ENCODE measurements at places on chromosomes 16 and 17.

DNA sequence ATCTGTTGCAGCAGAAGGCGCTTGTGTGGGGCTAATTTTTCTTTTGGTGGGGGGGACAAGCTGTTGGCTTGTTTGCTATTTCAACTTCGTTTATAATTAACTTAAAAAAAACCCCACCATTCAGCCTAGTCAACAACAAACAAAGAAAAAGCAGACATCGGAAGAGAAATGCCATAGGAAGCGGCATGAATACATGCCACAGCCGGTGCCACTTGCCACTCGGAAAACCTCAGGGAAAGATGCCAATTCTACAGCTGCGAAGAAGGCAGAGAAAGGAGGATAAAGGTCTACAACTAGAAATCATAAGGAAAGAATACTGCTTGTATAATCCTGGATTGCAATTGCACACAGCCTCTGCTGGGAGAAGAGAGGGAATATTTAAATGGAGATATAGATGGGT is 254.4 kb upstream of the PMFBP1 start:
- DNase-seq, result no peak

- no peak for DNase-seq
These were observed at the start of gene DNAH9 for GRCh38 chr17:11598274-11599221. Gene DNAH9, plus strand, starts transcription at chr17:11598470. Its CDS starts 29 bp downstream, at chr17:11598499.

GRCh38 chr17:33120103-33120502 is 128.5 kb downstream of the SPACA3 start:
- DNase-seq, result no peak

GRCh38 chr16:21989751-21990150 is 11.2 kb downstream of the PDZD9 start:
- DNase-seq, result no peak

DNA sequence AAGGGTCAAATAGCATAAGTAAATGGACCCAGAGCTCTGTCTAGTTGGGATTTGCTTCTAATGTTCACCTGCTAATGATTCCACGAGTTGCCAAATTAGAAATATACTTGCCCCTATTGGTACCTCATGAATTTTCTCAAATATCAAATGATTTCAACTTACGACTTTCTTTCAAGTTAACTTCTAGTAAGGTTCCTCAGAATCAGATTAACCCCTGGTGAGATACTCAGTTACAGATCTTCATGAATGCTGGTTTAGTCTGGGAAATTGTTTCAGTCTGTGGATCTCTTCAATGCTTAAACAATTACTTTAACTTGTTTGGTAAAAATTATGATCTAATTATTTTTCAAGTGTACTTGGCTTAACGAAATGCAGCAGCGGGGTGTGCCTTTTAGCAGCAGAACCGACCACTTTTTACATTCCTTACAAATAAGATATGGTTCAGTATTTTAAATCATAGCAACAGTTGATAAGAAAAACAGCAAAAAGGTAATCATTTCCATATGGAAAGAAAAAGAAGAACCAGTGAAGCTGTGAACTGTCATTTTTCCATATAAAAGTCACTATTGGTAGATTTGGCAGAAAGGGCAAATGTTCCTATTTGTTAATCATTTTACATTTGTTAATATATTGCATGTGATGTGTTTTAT is 34.5 kb downstream of the TUBD1 start:
- DNase-seq, result no peak

- no peak for DNase-seq
These were observed 2.4 kb downstream of the HDAC5 start for GRCh38 chr17:44120851-44121605.

- no peak for DNase-seq
These were observed 47.3 kb upstream of the ALOX12 start for GRCh38 chr17:6948562-6948961.

DNA sequence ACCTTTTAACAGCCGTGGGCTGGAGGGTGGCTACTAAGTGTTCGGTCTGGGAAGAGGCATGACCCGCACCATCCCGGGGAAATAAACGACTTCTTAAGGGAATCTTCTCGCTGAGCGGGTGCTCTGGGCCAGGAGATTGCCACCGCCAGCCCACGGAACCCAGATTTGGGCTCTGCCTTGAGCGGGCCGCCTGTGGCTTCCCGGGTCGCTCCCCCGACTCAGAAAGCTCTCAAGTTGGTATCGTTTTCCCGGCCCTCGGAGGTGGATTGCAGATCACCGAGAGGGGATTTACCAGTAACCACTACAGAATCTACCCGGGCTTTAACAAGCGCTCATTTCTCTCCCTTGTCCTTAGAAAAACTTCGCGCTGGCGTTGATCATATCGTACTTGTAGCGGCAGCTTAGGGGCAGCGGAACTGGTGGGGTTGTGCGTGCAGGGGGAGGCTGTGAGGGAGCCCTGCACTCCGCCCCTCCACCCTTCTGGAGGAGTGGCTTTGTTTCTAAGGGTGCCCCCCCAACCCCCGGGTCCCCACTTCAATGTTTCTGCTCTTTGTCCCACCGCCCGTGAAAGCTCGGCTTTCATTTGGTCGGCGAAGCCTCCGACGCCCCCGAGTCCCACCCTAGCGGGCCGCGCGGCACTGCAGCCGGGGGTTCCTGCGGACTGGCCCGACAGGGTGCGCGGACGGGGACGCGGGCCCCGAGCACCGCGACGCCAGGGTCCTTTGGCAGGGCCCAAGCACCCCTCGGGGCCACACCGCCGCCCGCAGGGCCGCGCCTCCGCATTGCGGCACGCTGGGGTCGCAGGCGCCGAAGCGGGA is 3.6 kb upstream of the CBX4 start:
- no peak for DNase-seq

DNA sequence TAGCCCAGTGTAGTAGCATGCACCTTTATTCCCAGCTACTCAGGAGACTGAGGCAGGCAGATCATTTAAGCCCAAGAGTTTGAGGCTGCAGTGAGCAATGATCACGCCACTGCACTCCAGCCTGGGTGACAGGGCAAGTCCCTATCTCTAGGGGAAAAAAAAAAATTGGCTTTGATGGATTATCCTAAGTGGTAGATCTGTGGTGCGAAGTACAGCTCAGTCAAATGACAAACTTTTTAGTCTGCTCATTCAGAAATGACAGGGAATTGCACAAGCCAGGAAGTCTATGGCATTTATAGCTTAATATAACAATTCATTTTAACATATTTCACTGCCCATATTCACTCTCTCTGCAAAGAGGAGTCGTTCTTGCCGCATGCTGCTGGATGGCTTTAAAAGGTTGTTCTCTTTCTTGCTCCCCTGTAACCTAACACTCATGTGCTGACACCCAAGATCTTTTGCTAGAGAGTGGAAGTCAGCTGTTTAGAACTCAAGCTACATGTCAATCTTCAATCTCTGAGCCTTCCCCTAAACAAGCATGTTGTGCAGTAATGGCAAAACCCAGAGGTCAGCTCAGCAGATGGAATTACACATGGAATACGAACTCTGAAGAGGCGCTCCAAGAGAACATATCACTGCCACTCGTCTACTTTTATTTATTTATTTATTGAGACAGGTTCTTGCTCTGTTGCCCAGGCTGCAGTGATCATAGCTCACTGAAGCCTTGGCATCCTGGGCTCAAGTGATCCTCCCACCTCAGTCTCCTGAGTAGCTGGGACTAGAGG is 32.8 kb downstream of the RNF157 start:
- no peak for DNase-seq

GRCh38 chr17:28926366-28926765 is 23.5 kb upstream of the DHRS13 start:
- DNase-seq, result no peak

GRCh38 chr16:84115919-84116719 is 623 bp downstream of the MBTPS1 start:
- no peak for DNase-seq

- no peak for DNase-seq
These were observed 472 bp upstream of the NME2 start for GRCh38 chr17:51165680-51166197.

GRCh38 chr16:9118170-9118569 is 26.7 kb downstream of the HAPSTR1 start:
- DNase-seq, result no peak

DNA sequence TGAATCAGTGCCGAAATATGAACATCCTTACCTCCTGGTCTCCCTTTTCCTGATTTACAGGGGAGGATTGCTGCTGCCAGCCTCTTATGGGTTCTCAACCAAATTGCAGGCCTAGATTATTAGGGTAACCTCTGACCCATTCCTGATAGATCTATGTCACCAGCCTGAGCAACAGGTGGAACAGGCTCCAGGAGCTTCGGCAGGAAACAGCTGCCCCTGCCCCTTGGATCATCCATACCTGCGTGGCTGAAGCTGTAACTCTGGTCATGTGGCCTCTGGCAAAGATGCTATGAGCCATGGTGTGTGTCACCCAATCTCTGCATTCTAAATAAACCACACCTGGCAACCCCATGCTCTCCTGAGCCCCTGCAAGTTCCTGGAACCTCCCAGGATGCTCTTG is 18.4 kb upstream of the RBBP6 start:
- DNase-seq, result no peak

DNA sequence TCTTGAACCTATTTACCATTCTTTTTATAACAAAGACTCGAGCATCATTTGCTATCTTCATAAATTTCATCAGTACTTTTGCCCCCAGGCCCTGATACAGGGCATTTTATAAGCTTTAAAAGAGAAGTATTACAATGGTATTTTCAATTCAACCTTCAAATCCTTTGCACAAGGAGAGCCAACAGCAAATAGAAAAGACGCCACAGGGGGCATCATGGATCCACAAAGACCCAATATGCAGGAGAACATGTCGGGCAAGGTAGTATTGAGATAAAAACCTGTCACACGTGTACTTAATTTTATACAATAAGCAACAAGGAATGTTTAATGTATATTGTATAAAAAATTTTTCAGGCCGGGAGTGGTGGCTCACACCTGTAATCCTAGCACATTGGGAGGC is 10.2 kb downstream of the MAP3K14 start:
- DNase-seq, result no peak

DNA sequence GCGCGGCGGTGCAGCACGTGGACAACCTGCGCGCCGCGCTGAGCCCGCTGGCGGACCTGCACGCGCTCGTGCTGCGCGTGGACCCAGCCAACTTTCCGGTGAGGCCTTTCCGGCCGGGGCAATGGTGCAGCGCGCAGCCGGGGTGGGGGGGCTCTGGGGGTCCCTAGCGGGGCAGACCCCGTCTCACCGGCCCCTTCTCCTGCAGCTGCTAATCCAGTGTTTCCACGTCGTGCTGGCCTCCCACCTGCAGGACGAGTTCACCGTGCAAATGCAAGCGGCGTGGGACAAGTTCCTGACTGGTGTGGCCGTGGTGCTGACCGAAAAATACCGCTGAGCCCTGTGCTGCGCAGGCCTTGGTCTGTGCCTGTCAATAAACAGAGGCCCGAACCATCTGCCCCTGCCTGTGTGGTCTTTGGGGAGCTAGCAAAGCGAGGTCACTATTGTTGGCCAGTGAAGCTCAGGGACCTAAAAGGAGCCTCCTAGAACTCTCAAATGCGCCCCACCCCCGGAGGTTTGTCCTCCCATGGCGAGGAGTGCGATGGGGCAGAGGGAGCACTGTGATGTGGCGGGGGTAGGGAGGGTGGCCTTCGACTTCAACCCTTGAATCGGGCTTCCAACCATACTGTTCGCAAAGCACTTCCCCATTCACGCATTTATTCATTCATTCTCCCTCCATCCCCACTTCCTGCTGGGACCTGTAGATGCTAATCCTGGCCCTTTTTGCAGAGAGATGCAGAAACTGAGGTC is 770 bp downstream of the HBM start:
- no peak for DNase-seq

DNA sequence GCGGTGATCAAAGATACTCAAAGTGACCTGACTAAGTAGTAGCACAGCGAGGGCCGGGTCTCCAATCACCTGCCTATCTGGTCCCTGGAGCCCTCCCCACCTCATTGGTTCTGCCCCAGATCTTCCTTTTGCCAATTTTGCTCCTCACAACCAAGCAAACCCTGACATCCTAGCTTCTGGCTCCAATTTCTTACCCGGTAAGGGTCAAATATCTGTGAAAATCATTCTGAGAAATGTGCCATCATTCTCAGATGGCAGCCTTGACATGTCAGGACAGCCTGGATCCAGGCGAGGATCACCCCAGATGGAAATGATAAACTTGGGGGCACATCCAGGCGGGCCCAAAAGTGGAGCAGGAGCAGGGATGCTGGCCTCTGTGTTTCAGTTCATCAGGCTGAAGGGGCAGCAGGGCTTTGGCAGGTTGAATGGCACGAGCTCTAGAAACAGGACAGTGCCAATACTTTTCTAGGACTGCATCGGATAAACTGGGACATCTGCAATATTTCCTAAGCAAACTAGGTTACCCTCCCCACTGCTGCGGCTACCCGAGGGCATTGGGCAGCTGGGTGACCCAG is 83.9 kb downstream of the SHISA6 start:
- no peak for DNase-seq

- no peak for DNase-seq
These were observed 9.9 kb downstream of the HAP1 start for GRCh38 chr17:41724476-41725050.

- no peak for DNase-seq
These were observed 95.6 kb downstream of the SMG6 start for GRCh38 chr17:2207815-2208515.

- peak; percentile 66 for DNase-seq
These were observed 14.7 kb downstream of the RARA start for GRCh38 chr17:40323391-40324381.

GRCh38 chr17:5396612-5397011 is 22.9 kb downstream of the NUP88 start:
- no peak for DNase-seq

DNA sequence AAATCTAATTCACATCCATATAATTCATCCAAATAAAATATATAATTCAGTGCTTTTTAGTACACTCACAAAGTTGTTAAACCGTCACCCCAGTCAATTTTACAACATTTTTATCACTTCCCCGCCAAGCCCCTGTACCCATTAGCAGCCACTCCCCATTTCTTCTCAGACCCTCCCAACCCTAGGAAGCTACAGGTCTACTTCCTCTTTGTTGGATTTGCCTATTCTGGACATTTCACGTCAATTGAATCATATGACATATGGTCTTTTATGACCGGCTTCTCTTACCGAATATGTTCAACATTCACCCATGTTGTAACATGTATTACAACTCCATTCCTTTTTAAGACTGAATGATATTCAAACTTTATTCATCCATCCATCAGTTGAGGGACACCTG is 19.9 kb upstream of the MLKL start:
- no peak for DNase-seq

DNA sequence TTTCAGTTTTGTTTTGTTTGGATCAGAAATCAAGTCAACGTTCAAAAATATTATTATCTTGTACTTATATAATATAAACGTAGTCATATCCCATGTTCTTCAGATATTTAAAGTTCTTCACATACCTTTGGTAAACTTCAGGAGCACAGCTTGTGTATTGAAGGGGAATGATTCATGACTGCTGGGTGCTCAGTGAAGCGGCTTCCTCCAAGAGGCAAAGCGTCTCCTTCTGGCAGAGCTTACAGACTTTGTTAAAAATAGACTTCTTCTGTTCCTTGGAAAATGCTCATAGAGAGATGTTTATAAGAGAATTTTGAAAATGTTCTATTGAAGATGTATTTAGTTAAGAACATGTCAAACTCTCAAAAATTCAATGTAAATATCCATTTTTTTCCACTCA is 155.6 kb upstream of the CNTNAP4 start:
- no peak for DNase-seq

GRCh38 chr17:6097005-6097279 is 26.8 kb downstream of the WSCD1 start:
- no peak for DNase-seq

Measured in stimulated activated CD8-positive, alpha-beta memory T cell treated with anti-CD3 and anti-CD28 coated beads, Interleukin-15, amount 100 ng/mL, for 48 hours (primary cell).